Activated T-cell treated with anti-CD3 and anti-CD28 coated beads, Interleukin-2, amount 50 U/mL, for 4 hours (primary cell): ENCODE measurements at places on chromosomes 5 and 9.

DNA sequence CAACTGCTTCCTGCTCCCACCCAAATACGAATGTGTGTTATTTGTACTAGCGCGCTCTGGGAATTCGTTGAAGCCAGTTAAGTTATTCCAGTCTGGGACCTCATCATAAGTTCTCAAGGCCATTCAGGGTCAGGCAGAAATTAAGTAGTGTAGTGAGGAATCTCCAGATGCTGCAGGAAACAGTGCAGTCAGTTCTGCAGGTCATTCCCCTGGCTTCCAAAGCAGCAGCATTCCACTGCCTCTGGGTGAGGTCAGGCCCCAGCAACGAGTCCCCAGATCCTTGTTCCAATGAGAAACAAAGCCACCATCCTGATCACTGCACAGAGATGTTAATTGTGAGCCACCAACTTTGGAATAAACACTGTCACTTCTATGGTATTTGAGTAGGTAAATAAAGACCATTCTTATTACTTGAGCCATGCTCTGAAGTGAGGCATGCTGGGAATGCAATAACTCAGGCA is 33.1 kb downstream of the SVEP1 start:
- DNase-seq = no peak

- no peak for DNase-seq
Observed at GRCh38 chr5:9439531-9440292, 106.2 kb downstream of the SEMA5A start.

DNA sequence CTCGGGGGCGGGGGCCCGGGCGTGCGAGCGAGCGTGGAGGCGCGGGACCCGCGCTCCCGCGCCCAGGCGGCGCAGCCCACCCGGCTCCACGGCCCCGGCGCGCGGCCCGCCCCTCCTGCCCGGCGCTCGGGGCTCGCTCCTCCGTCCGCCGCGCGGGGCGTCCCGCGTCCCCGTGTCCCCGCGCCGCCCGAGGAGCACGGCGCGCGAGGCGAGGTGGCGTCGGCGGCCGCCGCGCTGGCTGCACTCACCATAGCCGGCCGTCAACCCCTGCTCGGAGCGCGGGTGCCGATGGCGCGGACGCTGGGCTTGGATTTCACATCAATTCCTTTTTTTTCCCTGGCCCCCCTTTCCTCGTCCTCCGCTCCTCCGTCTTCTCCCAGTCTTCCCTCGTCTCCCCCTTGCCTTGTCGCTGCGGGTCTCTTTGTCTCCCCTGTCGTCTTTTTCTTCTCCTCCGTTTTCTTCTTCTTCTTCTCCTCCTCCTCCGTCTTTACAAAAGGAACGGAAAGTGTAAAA is 494 bp downstream of the PTCH1 start:
- no peak for DNase-seq

GRCh38 chr9:129109952-129110739 is 447 bp downstream of the CRAT start:
- DNase-seq = no peak

- no peak for DNase-seq
Observed at GRCh38 chr5:150625831-150626746, 14.4 kb upstream of the SYNPO start.

- no peak for DNase-seq
Observed at GRCh38 chr9:133146746-133147411, 16.8 kb downstream of the GBGT1 start.
